A549 treated with DMSO at 1 μM for 4 hours (cell line): ENCODE measurements at places on chromosomes 7 and 10. TPM values are rescaled to one million over a fixed set of nuclear protein-coding genes. Genes with fewer than 3 reads are reported as not detected.

LRIT1 gene
- not detected in 5 replicates for total RNA-seq

TMEM236 gene
- total RNA-seq = 0.03 to 0.12 TPM (median 0.07 TPM) in 5 replicates

RADIL gene
- total RNA-seq = 1.3 to 2.4 TPM (median 1.6 TPM) in 5 replicates

NUTM2E gene
- 0.36 to 0.43 TPM (median 0.40 TPM) in 5 replicates for total RNA-seq

PITX3 gene
- total RNA-seq = 0.25 to 0.37 TPM (median 0.30 TPM) in 4 of 5 replicates, not detected in the other

KIF20B gene
- 11.9 to 19.2 TPM (median 18.6 TPM) in 5 replicates for total RNA-seq

PLXNA4 gene
- 1.3 to 2.3 TPM (median 2.0 TPM) in 5 replicates for total RNA-seq

NXPH1 gene
- total RNA-seq = not detected in 5 replicates

FGFR2 gene
- 0.36 to 0.52 TPM (median 0.45 TPM) in 5 replicates for total RNA-seq

CNTNAP2 gene
- 0.02 to 0.06 TPM (median 0.06 TPM) in 3 of 5 replicates, not detected in the others for total RNA-seq

PON3 gene
- 28.7 to 39.9 TPM (median 35.0 TPM) in 5 replicates for total RNA-seq

OR2A12 gene
- total RNA-seq = not detected in 5 replicates

ITPRID1 gene
- total RNA-seq = not detected in 5 replicates

IFIT1 gene
- total RNA-seq = 4.6 to 7.6 TPM (median 5.5 TPM) in 5 replicates

POR gene
- total RNA-seq = 122 to 169 TPM (median 154 TPM) in 5 replicates

GUSB gene
- total RNA-seq = 28.1 to 34.4 TPM (median 31.5 TPM) in 5 replicates

RABGEF1 gene
- total RNA-seq = 25.6 to 33.4 TPM (median 26.7 TPM) in 5 replicates

TRIM50 gene
- total RNA-seq = not detected in 5 replicates

TMEM72 gene
- total RNA-seq = not detected in 5 replicates

AKR1C3 gene
- 1,116 to 1,302 TPM (median 1,202 TPM) in 5 replicates for total RNA-seq

PARD3 gene
- 68.4 to 93.8 TPM (median 85.7 TPM) in 5 replicates for total RNA-seq

ZNF786 gene
- total RNA-seq = 5.9 to 7.0 TPM (median 6.2 TPM) in 5 replicates

SPDYE2B gene
- 0.05 TPM in 1 of 5 replicates, not detected in the others for total RNA-seq

LEP gene
- not detected in 5 replicates for total RNA-seq

CYP2C18 gene
- 0.07 to 0.08 TPM in 2 of 5 replicates, not detected in the others for total RNA-seq

MOGAT3 gene
- total RNA-seq = not detected in 5 replicates

PRSS37 gene
- total RNA-seq = not detected in 5 replicates

LRRC72 gene
- not detected in 5 replicates for total RNA-seq

PPP1R9A gene
- total RNA-seq = 3.0 to 5.8 TPM (median 5.6 TPM) in 5 replicates

AEBP1 gene
- not detected in 5 replicates for total RNA-seq

AGR2 gene
- 103 to 163 TPM (median 124 TPM) in 5 replicates for total RNA-seq

MYL7 gene
- not detected in 5 replicates for total RNA-seq

PLAC9 gene
- 0.28 TPM in 1 of 5 replicates, not detected in the others for total RNA-seq

NODAL gene
- total RNA-seq = 0.06 TPM in 1 of 5 replicates, not detected in the others
